ENCODE measurements at places on chromosomes 16 and 17.

DNA sequence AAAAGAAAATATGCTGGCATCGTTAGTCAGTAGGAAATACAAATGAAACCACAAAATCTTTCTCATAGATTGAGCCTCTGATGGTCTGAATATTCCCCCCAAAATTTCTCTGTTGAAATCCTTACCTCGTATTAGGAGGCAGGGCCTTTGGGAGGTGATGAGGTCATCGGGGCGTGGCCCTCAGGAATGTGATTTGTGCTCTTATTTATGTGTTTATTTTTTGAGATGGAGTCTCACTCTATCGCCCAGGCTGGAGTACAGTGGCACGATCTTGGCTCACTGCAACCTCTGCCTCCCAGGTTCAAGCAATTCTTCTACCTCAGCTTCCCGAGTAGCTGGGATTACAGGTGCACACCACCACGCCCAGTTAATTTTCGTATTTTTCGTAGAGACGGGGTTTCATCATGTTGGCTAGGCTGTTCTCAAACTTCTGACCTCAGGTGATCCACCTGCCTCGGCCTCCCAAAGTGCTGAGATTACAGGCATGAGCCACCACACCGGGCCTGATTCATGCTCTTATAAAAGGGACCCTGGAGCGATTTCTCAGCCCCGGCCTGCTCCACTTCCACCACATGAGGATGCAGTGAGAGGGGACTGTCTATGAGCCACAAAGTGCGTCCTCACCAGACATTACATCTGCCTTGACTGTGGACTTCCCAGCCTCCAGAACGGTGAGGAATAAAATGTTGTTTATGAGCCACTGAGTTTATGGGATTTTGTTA lies 53.1 kb downstream of the DNAH17 start:
- DNase-seq = no peak

- DNase-seq = no peak
These were observed 47.7 kb downstream of the SMURF2 start for GRCh38 chr17:64614266-64615027.

DNA sequence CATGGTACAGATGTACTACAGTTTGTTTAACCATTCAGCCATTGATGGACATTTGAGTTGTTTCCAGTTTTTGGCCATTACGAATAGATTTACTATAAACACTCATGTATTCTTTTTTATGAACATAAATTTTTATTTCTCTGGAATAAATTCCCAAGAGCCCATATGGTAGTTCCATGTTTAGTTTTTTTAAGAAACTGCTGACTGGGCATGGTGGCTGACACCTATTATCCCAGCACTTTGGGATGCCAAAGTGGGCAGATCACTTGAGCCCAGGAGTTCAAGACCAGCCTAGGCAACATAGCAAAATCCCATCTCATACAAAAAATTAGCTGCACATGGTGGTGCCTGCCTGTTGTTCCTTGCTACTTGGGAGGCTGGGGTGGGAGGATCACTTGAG lies 30.3 kb downstream of the PRAC1 start:
- no peak for DNase-seq

GRCh38 chr17:29607557-29608195 lies 14.7 kb downstream of the ANKRD13B start:
- DNase-seq = no peak

GRCh38 chr16:1171001-1171400 lies 18.1 kb downstream of the CACNA1H start:
- DNase-seq = no peak

DNA sequence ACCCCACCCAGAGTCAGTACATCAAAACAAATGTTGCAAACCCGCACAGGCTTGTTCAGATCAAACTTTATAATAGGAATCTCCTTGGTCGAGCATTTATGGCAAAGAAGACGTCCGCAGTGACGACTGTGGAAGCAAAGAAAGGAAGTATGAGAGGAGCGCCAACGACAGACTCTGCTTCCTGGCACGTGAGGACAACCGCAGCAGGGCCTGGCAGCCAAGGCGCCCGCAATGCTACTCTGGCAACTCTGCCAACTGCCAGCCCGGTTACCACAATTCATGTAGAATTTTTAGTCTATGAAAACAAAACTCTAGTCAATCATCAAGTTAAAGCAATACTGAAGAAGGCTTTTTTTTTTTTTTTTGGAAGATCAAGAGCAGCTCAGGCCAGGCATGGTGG lies 24.8 kb downstream of the CYB5D2 start:
- DNase-seq = no peak

DNA sequence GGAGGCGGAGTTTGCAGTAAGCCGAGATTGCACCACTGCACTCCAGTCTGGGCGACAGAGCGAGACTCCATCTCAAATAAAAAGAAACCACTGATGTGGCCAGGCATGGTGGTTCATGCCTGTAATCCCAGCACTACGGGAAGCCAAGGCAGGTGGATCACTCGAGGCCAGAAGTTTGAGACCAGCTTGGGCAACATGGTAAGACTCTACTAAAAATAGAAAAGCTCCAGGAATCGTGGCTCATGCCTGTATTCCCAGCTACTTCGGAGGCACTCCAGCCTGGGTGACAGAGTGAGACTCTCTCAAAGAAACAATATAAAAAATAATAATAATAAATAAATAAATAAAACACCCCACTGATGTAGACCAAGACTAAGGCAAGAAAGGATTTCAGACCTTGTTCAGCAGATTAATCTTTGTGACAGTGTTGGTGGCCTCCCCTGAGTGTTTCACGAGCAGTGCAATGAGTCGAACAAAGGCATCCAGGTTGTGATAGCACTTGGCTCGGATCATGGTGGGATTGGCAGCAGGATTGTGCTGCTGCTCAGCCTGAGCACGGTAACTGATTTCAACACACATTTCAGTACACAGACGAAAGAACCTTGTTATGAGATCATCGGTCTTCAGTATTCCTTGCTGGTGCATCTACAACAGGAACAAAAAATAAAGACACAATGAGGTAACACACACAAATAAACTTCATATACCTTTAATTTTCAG lies 18.6 kb downstream of the SETD6 start:
- no peak for DNase-seq

DNA sequence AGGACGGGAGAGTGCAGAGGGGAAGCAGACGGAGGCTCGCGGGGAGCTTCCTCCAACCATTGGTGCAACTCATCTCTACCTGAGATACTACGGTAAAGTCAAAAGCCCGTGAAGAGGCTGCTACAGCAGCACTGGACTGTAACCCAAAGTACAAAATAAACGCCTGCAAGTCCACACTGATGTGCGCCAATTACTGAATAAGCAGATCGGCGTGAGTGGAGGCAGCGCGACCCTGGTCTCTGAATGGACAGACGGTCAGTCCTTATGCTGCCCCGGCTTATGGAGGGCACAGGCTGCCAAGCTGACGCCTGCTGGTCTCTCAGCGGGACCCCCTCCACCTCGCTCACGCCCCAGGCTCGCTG lies 58.5 kb downstream of the LMF1 start:
- no peak for DNase-seq

- DNase-seq = peak; percentile 31
These were observed 260.4 kb upstream of the TBX2 start for GRCh38 chr17:61139219-61139618.

- no peak for DNase-seq
These were observed 52.4 kb upstream of the JPH3 start for GRCh38 chr16:87549627-87550494.

GRCh38 chr17:43595466-43595865 lies 49.3 kb upstream of the ETV4 start:
- DNase-seq = no peak

- DNase-seq = no peak
These were observed 198 bp upstream of the SHISA9 start for GRCh38 chr16:12901204-12901596.

GRCh38 chr17:50049636-50050035 lies 6.3 kb upstream of the ITGA3 start:
- no peak for DNase-seq

- no peak for DNase-seq
These were observed 1.9 kb upstream of the CHST5 start for GRCh38 chr16:75537776-75538175.

DNA sequence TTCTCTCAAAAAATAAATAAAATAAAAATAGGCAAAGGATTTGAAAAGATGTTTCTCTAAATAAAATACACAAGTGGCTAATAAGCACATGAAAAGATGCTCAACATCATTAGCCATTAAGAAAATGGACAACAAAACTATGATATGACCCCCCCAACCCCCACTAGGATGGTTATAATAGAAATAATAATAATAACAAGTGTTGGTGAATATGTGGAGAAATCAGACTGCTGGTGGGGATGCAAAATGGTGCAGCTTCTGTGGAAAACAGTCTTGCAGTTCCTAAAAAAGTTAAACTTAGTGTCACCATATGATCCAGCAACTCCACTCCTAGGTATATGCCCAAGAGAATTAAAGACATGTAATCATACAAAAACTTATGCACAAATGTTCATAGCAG lies 9.0 kb upstream of the MYCBPAP start:
- no peak for DNase-seq

DNA sequence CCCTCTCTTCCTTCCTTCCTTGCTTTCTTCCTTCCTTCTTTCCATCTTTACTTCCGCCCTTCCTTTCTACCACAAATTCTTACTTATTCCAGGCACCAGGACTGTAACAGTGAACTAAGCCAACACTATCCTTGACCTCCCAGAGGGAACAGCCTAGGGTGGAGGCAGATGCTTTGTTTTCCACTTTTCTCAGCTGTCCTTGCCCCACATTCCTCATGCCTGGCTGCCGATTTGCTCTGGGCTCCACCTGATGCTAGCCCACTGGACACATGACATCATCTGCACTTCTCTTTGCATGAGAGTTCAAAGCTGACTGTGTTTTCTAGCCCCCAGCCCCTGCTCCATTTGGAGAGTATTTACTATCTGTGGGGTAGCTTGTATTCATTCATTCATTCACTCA lies 283.0 kb downstream of the MAF start:
- no peak for DNase-seq

DNA sequence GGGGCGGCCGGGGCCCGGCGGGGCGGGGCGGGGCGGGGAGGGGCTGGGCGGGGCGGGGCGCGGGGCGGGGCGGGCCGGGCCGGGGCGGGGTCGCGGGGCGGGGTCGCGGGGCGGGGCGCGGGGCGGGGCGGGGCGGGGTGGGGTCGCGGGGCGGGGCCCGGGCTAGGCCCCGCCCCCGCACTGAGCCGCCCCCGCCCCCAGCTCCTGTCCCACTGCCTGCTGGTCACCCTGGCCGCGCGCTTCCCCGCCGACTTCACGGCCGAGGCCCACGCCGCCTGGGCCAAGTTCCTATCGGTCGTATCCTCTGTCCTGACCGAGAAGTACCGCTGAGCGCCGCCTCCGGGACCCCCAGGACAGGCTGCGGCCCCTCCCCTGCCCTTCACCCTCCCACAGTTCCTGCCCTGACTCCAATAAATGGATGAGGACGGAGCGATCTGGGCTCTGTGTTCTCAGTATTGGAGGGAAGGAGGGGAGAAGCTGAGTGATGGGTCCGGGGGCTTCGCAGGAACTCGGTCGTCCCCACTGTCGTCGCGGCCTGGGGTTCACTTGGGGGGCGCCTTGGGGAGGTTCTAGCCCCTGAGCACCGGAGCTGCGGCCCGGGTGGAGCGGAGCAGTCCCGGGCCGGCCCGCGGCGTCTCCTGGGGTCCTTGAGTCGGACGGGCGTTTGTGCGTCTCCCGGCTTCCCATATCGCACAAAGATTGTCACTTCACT lies 795 bp upstream of the HBM start:
- no peak for DNase-seq

GRCh38 chr16:20300312-20301097 lies 26.8 kb downstream of the GP2 start:
- no peak for DNase-seq

GRCh38 chr17:72711521-72712310 lies 380.8 kb downstream of the SLC39A11 start:
- no peak for DNase-seq

GRCh38 chr17:18262641-18263040 lies 2.2 kb downstream of the MIEF2 start:
- no peak for DNase-seq

DNA sequence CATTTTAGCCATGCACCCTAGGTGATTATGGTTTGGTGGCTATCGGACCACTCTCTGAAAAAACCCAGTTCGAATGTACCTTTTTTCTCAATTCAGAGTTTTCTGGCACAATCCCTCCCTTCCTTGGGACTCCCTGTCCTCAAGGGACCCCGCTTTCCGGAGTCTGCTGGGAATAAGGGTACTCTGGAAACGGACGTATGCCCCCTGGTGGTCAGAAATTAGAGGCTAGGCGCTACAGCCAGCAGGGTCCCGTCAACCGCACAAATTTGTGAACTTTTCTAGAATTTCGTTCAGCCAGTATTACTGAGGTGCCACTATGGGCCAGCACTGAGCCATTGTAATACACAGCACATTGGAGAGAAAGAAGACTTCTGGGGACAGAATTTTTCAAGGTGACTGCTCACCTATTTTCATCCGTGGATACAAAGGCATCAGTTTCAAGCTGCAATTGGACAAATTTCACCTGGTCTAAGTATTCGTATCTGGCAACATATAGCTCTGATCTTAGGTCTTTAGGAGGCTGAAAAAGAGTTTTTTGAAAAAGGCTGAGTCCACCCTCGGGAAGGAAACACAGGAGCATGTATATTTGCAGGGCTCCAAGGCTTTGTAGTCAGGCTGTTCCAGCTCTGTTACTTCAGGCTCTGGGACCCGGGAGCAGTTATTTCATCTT lies 27.1 kb upstream of the CRYBA1 start:
- DNase-seq = peak; percentile 65

DNA sequence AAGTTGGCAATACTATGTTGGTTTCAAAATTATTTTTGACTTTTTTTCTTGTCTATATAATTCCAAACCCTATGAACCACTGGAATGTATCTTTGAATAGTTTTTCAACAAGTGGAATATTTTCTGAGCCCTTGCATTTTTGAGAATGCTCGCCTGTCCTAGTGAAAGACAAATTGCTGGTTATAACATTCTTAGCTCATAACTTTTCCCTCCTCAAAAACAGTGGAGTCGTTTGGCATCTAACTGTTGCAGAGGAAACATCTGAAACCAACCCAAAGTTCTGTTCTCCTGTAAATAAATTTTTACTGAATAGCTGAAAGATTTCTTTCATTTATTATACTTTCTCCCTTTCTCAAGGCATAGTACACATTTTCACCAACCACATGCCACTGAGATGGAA lies 11.3 kb upstream of the COX10 start:
- DNase-seq = no peak

DNA sequence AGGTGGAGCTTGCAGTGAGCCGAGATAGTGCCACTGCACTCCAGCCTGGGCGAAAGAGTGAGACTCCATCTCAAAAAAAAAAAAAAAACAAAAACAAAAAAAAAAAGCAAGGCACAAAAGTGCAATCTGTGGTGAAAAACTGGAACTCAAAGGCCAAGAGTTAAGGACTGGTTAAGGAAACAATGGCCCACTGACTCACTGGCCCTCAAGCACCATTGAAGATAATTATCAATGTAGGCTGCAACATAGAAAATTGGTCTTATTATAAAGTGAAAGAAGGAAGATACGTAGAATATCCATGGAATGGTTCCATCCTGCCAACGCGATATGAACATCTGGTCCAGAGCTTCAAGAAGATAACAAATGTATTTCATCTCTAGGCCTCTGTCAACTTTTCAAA lies 444.2 kb downstream of the SOX9 start:
- DNase-seq = no peak

GRCh38 chr17:13338421-13338820 lies 263.3 kb downstream of the HS3ST3A1 start:
- DNase-seq = no peak
